ENCODE measurements at places on chromosomes 4 and X.
A peak's percentile ranks its signal among the peaks of the same experiment; 100 is the strongest.

DNA sequence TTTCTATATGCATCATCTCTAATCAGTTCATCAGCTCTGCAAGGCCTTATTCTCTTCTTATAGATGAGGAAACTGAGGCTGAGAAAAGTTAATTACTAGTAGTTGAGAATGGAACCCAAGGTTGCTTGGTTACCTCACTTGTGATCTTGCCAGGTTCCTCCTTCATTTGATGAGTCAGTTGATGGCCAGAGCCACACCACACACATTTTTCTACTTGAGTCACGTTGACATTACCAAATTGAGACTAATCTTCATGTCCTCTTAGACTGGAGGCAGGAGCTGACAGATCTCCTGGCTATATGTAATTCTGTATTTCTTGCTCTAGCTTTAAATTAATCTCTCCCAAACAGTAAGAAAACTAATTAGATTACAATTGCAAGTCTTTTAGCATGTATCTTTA lies 428.4 kb downstream of the AFF2 start:
- no peak for DNase-seq

DNA sequence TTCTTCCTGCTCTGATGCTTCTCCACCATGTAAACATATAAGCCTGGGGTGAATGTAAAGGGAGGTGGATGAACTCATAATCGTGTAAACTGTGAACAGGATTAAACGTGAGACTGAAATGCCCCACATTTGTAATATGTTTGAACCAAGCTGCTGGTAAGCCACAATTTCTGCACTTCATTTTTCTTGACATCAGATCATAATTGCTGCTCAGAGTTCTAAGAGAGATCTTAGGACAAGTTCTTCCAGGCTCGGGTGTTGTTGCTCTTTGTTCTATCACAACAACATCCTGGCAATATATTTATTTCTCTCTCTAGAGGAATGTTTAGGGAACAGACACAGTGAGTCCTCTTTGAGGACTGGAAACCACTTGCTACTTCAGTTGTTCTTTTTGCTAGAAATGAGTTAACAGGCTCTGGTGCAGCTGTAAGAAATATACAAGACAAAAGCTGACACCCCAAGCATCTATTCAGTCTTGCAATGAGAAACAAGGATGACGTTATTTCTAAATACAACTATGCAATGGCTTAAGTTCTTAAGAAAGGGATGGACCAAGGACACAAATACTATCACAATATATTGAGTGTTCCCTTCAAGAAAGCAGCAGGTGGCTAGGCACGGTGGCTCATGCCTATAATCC lies 59.6 kb downstream of the LNX1 start:
- DNase-seq, result no peak

DNA sequence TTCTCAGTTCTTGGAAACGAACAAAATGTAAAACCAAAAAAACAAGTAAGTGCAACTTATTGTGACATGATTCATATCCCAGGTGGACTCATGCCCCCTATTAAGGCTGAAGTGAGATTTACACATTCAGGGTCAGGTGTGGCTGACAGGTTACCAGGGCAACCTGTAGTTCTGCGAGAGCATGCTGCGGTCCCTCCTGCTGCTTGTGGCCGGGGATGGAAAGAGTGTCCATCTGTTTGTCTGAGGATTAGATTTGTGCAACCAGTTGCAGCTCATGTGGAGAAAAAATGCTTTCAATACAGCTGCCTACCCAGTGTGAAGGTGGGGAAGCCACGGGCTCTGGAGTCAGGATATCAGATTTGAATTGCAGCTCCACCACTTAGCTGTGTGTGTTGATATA lies 78.8 kb downstream of the FAM184B start:
- DNase-seq, result peak; percentile 5

DNA sequence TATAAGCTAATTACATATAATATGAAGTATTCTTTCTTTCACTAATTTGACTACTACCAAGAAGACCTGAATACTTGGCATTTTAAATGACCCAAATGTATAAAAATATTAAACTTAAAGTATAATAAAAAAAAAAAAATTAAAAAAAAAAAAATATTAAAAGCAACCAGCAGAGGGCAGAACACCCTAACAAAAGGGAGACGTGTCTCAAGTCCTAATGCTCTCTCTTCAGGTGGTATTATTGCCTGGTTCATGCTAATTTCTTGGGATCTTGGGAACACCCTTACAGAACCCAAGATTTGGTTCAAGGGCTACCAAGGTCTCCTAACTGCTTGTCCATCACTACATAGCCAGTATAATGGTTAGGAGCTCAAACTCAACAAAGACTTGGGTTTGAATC lies 754.8 kb downstream of the RAB28 start:
- no peak for DNase-seq

DNA sequence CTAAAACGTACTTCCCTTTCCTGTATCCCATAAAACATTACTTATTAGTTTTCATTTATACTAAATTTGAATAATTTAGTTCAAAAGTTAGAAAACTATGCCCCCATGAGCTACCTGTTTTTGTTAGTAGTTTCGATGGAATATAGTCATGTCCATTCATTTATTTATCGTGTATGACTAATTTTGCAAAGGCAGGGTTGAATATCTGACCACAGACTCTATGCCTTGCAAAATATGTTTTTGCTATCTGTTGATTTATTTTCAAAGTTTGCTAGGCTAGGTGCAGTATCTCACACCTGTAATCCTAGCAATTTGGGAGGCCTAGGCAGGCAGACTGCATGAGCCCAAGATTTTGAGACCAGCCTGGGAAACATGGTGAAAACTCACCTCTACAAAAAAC lies 78.4 kb downstream of the PDS5A start:
- DNase-seq, result no peak

DNA sequence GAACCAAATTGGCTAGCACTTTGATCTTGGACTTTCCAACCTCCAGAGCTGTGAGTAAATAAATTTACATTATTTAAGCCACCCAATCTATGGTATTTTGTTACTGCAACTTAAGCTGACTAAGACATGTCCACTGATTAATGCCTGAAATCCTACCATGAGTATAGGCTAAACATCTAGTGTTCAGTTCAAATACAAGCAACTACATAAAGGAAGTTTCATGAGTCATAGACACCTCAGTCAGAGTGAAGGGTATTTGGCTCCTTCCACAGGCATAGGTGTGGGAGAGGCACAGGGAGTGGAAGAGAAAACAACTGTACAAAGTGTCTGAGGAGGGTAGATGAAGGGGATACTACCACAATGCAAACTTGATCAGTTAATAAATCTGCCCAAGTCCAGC lies 35.5 kb upstream of the PCDH19 start:
- no peak for DNase-seq

DNA sequence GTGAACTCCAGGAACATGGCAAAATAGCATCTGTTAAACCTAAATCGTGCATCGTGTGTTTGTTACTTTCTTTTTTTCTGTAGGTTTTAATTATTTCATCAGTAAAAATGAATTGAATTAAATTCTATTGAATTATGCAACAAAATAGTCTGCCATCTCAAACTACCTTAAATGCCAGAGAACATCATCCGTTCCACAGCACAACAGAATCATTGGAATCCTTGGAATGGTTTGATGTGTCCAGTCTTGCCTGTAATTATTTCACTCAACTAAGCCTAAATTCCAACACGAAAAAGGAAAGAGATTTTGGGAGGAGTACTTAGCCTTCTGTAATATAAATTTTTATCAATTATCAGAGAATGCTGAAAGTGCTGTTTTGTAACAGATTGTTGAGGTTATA lies 17.1 kb upstream of the SLC7A11 start:
- no peak for DNase-seq

DNA sequence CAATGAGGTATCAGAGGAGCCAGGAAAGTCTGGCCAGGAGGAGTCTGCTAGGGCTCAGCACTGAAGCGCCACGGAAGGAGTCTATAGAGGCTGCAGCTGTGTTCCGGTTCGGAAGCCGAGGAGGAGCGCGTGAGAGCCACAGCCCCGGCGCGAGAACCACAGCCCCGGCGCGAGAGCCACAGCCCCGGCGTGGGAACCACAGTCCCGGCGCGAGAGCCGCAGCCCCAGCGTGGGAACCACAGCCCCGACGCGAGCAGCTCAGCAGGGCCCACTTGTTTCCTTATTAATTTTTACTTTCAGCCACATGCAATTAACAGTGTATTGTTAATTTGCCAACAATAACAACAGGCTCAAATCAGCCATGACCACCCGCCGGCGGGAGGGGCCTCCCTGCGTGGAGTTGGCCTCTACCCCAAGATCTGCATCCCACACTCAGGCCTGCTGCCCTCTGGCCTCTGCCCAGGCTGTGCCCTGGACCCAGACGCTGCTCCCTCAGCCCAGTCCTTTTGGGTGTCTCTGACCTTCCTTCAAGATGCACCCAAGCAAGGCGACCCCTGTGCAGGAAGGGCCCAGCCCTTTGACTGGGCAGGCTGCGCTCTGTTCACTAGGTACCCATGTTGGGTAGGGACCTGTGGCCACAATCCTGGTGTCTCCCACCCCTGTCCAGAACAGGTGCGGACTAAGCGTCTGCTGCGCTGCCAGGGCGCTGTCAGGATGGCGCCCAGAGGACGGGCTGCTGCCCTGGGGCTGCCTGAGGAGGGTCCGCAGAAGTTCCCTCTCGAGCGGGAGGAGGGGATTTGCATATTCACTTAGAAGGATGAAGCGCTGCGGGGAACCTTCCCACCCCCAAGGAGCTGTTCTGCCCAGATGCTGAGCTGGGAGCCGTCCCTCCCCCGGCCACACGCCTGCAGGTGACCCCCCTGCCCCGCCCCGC lies 113.8 kb downstream of the ADRA2C start:
- no peak for DNase-seq

GRCh38 chr4:18291256-18291655 lies 269.7 kb upstream of the LCORL start:
- DNase-seq, result no peak
